ENCODE measurements at places on chromosomes 3 and 15. TPM values are rescaled to one million over a fixed set of nuclear protein-coding genes. Genes with fewer than 3 reads are reported as not detected.

GRCh38 chr15:89900849-89901248, 7.1 kb upstream of the AP3S2 start:
- no peak for DNase-seq

GRCh38 chr3:127031413-127031810, 48.5 kb downstream of the PLXNA1 start:
- DNase-seq, result no peak

GRCh38 chr3:105974381-105974780, 105.6 kb upstream of the CBLB start:
- no peak for DNase-seq

DNA sequence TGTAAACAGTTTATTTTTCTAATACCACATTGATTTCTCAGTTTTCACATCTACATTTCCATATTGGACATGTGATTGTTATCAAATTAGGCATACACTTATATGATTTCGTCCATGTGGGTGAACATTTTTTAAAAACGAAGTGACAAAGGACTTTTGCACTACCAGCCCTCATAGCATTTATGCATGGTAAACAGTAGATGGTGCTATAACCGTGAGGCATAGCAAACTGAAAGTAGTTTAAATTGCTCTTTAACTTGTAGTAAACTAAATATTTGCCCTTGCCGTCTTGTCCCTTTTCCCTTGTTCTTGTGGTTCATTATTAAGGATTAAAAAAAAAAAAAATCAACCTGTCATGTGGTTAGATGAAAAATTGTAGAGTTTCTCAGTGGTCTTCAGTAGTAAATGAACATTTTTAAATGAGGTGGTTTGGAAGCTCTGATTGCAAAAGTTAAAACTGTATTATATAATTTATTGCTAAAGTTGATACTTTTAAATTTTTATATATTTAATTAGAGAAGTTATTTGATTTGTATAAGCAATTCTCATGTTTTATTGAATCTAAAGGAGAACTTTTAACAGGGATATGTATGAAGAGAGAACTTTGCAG, 24.0 kb downstream of the STX19 start:
- DNase-seq, result no peak

The NLGN1 gene
- 5.3 TPM for polyA plus RNA-seq

The SPINT1 gene
- polyA plus RNA-seq, result 70.1 TPM
